ENCODE measurements at places on chromosomes 3 and 15.

DNA sequence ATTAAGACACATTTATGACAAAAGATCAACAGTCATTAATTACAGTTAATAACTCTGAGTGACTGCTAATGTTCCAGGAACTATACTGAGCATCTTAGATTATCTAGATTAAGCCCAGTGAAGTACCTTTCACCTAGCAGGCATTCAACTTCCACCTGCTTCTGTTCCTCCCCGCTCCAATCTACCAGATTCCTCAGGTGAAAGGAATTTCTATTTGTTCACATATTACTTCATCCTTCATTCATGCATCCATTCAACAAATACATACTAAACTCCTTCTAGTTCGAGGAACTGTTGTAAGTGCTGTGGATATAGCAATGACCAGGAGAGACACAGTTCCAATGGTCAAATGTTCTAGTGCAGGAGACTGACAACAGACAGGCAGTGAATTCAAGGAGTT is 139.3 kb downstream of the FILIP1L start:
- no peak for DNase-seq

GRCh38 chr3:158522221-158523136 is 48.5 kb upstream of the MLF1 start:
- no peak for DNase-seq

- no peak for DNase-seq
Measured at GRCh38 chr3:126956361-126956760, 26.6 kb upstream of the PLXNA1 start.

DNA sequence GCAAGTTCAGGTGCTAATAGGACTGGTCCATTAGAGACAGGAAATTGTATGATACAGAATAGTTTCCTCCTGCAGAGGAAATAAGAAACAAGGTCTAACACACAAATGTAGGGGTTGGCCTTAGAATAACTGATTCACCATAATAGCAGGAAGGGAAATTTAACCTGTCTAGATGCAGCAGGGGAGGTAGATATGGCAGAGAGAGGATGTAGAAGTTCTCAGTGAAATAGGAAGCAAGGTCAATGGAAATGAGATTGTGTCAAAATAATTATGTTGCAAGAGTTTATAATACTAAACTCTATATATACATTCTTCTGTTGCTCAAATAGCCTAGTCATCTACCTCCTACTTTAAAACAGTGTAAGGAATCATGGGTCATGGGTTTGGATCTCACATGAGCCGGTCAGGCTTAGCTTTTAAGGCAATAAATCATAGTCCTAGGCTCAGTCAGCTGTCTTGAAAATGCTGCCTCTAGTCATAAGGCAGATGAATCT is 17.0 kb downstream of the BCL2A1 start:
- DNase-seq: no peak

- no peak for DNase-seq
Measured at GRCh38 chr3:21446027-21446426, 305.0 kb downstream of the ZNF385D start.

GRCh38 chr3:177061369-177061768 is 135.9 kb downstream of the TBL1XR1 start:
- no peak for DNase-seq

- DNase-seq: no peak
Measured at GRCh38 chr15:40066589-40066988, 27.6 kb upstream of the SRP14 start.

DNA sequence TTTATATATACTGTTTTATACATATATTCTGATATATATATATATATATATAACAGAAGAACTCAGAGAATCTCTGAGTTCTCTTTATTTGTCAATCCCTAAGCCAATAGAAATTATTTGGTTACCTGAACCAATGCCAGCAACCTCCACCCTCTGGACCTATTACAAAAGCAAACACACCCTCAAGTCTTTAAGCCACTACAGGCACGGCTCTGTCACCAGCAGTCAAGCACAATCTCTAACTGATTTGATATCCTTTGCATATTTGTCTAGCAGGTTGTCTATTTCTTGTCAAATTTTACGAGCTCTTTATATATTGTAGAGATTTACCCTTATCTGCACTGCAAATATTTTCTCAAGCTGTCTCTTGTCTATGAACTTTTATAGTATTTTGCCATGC is 66.6 kb upstream of the TOPAZ1 start:
- DNase-seq: no peak

GRCh38 chr15:85500060-85500708 is 119.8 kb downstream of the AKAP13 start:
- DNase-seq: no peak

- DNase-seq: no peak
Measured at GRCh38 chr3:41608347-41608746, 353.6 kb downstream of the ULK4 start.

GRCh38 chr15:81534124-81534523 is 160.1 kb upstream of the TMC3 start:
- DNase-seq: no peak

DNA sequence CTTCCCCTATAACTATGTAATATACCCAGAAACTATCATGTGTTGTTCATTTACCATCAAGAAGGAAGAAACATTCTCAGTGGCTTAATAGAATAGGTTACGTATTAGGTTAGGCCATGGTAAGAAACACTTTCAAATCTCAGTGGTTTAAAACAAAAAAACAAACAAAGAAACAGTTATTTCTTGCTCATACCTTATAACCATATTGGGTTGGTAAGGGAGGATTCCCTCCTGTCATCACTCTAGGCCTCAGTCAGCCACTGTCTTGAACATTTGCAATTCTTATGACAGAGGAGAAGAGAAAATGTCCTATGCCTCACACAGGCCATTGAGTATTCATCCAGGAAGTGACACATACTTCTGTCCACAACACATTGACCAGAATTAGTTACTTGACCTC is 727.7 kb upstream of the NECTIN3 start:
- no peak for DNase-seq

DNA sequence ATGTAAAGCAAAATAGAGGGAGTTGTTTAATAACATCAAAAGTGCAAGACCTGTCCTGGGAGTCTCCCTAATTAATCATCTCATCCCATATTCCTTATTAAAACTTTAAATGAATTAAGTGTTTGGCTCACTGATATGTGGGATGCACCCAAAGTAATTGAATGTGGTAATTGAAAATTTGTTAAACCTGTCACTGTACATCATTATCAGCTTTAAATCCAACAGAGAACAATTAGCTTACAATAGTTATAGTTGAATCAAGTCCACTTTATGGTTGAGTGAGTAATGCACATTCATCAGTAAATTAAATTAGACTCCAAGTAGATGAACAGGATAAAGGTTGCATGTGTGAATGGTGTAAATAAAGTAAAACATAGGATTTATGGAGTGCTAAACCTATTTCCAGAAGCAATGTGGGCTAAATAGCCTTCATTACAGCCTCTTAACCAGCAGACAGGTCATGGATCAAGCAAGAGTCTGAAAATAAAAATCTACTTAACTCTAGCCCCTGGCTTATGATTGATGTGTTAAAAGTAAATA is 608.2 kb upstream of the CCDC54 start:
- DNase-seq: no peak

- no peak for DNase-seq
Measured at GRCh38 chr15:42727750-42728381, 9.1 kb downstream of the CDAN1 start.

- DNase-seq: no peak
Measured at GRCh38 chr3:195105389-195105788, 165.6 kb downstream of the XXYLT1 start.

DNA sequence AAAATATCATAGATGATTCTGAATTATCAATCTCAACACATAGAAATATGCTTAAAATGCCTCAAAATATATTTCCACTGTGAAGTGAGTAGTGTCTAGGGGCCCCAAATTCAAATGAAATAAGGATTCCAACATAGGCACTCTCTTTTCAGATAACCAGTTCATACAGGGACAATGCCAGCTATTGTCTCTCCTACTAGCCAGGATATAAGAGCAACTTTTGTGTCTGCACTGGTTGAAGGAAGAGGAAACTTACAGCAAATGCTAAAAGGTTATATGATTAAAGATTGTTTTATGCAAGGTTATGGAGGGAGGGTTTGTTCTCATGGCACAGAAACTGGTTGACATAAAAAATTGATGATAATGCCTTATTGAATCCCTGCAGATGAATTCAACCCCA is 579.4 kb upstream of the ALCAM start:
- DNase-seq: no peak

- no peak for DNase-seq
Measured at GRCh38 chr15:86362555-86362954, 282.9 kb downstream of the AGBL1 start.

DNA sequence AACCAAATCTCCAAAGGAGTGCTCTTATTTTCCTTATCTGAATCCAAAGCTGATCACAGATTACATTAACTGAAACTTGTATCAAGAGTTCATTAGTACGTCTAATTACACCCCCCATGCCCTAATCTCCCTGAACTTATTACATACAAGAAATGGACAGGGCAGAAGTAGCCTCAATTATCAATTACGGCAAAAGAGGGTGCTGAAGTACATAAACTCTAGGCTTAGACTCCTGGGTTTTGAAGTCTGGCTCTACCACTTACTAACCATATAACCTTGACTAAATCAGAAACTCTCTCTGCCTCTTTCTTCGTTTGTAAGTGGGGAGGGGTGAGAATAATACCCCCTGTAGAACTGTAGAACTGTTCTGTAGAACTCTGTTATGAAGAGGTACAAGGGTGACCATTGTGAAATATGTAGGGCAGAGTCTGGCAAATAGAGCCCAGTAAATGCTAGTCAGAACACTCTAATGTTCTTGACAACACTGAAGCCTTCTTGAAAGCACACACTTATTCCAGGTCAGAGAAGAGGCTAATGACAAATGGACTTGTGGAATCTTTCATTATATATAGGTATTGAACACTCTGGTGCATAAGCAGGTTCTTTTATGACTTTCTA is 19.6 kb upstream of the OR5K4 start:
- DNase-seq: no peak

- DNase-seq: no peak
Measured at GRCh38 chr3:182486463-182486862, 306.8 kb upstream of the ATP11B start.
